Hematopoietic multipotent progenitor cell (in vitro differentiated cells): ENCODE measurements at places on chromosomes 11 and 22. TPM values are rescaled to one million over a fixed set of nuclear protein-coding genes. Genes with fewer than 3 reads are reported as not detected.

The ZNF280A gene
- not detected for total RNA-seq

The FREY1 gene
- 5.7 TPM for total RNA-seq

The OR5B21 gene
- total RNA-seq = not detected

The ZNF70 gene
- total RNA-seq = 9.7 TPM

The DRICH1 gene
- total RNA-seq = 0.54 TPM

The KCNE3 gene
- total RNA-seq = 8.1 TPM

The POTEH gene
- total RNA-seq = not detected

The OR51B5 gene
- total RNA-seq = 0.81 TPM

DNA sequence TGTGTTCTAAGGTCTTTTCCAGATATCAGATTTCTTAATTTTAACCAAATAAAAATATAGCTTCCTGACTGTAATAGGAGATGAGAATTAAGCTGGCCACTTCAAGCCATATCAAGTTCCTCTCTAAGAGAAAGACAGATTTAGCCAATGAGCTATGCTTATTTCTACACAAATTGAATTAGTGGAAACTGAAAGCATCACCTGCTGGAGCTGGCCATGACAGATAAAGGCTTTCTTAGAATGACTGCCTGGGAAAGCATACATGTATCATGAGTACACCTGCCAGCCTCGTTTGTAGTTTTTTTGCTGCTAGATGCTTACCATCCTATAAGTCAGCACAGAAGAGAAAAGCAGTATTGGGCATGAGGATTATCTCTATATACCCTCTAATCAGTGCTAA lies 53.5 kb upstream of the DBX1 start:
- DNase-seq = no peak

- no peak for DNase-seq
These were observed 37.0 kb upstream of the PAK1 start for GRCh38 chr11:77510851-77511250.

GRCh38 chr11:114131461-114131864 lies 72.0 kb downstream of the ZBTB16 start:
- no peak for DNase-seq

DNA sequence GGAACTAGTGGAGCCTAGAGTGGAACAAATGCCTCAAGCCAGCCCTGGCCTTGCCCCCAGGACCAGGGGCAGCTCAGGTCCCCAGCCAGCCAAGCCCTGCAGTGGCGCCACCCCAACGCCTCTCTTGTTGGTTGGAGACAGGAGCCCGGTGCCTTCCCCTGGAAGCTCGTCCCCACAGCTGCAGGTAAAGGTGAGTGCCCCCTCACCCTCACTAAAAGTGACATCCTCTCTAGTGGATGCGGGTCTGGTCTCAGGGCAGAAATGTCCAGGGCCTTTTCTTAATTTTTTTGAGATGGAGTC lies 21.5 kb downstream of the MICALL1 start:
- DNase-seq = no peak

GRCh38 chr11:60194511-60194910 lies 11.6 kb upstream of the MS4A6A start:
- DNase-seq = no peak

GRCh38 chr11:35236667-35237003 lies 97.7 kb downstream of the CD44 start:
- no peak for DNase-seq

DNA sequence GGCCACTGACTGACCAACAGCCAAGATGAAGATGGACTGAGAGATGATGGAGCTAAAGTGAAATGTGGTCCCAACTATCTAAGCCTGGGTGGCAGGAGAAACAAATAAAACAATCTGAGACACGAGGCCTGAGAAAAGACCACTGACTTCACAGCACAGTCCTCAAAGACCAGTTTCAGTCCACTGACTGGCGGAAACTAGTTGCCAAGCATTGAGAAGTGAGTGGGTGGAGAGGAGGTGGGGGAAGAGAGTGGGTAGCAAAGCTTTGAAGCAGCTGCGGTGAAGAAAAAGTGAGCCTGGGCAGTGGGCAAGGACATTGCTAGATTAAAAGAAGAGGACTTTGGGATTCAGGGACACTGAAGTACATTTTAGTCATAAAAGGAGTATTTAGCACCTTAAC lies 1.9 kb downstream of the MS4A1 start:
- DNase-seq = no peak

GRCh38 chr11:84865791-84866535 lies 761.2 kb downstream of the DLG2 start:
- DNase-seq = no peak

DNA sequence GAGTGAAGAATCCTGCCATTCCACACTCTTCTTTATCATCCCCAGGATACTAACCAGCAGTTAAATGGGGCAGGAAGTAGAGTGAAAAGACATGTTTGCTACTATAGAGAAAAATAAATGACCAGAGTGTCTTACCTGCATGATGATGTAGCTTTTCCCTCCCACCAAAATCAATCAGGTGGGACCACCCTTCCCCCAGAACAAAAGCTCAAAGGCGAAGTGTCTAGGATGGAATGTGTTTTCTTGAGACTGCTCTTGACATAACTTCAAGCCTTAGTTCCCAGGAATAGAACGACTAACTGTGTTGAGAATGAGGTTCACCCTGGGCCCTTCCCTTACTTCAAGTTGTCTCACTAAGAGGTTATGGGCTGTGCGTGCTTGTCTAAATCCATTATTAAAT lies 339.2 kb upstream of the CCDC90B start:
- no peak for DNase-seq

DNA sequence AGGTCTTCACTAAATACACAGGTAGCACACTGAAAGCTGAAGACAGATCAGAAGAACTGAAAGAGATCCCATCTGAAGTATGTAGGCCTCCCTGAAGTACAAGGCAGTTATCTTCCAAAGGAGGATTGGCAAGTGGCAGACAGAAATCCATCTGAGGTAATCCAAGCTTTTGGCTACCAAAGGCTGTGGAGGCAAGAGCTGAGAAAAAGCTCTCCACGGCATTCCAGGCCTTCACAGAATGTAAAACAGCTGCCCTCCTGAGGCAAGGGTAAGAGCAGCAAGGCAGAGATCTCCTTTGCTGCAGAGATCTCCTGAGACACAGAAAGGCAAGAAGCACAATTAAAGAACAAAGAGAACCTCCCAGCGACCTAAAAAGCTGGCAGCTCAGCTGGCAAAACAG lies 19.1 kb downstream of the PIK3C2A start:
- no peak for DNase-seq

DNA sequence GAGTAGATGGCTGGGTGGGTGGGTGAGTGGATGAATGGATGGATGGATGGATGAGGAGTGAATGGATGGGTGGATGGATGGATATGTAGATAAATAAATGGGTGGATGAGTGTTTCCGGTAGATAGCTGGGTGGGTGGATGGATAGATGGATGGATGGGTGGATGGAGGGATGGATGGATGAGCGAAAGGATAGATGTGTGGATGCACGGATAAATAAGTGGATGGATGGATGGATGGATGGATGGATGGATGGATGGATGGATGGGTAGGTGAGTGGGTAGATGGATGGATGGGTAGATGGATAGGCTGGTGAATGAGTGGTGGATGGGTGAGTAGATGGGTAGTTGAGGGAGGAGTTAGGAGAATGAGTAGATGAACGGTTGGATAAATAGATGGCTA lies 349.3 kb downstream of the MN1 start:
- DNase-seq = no peak

DNA sequence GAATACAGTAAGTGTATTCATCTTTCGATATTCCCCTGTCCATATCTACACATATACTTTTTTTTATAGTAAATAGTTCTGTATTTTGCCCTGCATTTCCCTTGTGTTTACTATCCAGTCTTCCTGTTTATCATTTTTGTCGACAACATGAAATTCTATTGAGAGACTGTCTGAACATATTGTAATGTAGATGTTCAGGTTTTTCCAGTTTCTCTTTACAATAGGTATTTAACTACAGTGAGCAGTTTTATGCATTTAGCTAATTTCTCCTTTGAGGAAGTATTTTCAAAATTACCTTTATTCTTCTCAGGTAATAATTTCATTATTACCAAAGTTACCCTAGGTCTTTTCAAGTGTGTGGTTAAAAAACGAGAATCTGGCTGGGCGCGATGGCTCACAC lies 16.7 kb downstream of the PIK3IP1 start:
- no peak for DNase-seq

- no peak for DNase-seq
These were observed 5.7 kb downstream of the SLC16A8 start for GRCh38 chr22:38078046-38078840.

- no peak for DNase-seq
These were observed 37.4 kb upstream of the NCR3LG1 start for GRCh38 chr11:17314232-17314547.

DNA sequence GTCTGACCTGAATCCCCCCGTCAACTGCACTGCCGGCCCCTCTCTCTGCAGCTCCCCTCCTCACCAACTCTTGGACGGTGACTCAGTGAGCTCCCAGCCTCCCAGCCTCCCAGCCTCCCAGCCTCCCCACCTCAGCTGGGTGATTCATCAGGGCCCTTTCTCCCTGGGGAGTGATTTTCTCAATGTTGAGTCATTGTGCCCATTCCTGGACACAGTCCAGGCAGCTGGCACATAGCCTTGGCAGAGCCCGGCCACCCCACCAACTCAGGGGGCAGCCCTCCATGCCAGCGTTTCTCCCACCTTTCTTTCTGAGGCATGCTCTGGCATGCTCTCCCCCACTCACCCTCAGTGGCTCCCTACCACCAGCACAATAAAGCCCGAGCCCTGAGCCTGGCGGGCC lies 30.7 kb downstream of the PDE2A start:
- DNase-seq = no peak

DNA sequence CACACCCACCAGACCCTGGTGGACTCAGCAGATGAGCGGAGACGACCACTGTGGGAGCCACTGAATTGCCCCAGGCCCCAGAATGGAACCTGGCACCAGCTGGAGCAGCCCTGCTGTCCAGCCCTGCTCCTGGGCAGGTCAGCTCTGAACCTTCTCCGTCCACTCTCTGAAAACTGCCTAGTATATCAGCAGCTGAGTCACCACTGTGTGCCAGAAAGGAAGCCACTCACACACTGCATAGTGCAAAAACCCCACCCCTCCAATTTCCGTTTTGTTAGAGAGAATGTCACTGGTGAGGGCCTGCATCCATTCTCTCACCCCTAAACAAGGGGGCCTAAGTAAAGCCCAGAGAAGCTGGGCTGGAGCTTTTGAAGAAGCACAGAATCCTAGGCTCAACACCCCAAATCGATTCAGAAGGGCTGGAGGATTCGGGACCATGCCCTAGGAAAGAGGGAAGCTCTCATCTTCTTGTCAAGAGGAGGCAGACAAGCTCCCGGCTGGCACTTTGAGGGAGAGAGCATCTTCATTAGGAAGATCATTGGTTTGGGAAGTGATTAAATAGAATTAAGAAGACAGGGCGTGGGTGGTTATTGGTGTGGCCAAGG lies 44.5 kb downstream of the GALNT18 start:
- DNase-seq = peak; percentile 41

- no peak for DNase-seq
These were observed 708 bp downstream of the MAML2 start for GRCh38 chr11:96342014-96342960.

DNA sequence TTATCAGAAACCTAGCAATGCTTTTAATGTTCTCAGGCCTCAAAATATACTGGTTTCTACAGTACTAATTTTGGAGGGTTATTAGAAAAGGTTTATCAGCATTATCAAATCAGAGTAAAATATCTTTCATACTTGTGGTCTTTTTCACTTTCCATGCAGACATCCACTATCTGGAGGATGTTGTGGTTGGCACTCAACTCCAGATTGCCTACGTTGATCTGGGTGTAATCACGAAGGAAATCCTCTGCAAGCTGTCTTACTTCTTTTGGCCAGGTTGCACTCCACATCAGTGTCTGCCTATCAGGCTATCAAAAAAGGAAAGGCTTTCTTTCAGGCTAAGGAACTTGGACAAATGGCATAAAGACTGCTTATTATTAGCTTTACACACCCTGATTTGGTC lies 11.6 kb downstream of the DDX17 start:
- peak; percentile 28 for DNase-seq

- no peak for DNase-seq
These were observed 33.5 kb upstream of the CRTAM start for GRCh38 chr11:122804796-122805195.

- DNase-seq = no peak
These were observed 71.4 kb downstream of the CHST1 start for GRCh38 chr11:45593992-45594391.

- DNase-seq = peak; percentile 36
These were observed 1.6 kb upstream of the ELFN2 start for GRCh38 chr22:37428649-37429586.

DNA sequence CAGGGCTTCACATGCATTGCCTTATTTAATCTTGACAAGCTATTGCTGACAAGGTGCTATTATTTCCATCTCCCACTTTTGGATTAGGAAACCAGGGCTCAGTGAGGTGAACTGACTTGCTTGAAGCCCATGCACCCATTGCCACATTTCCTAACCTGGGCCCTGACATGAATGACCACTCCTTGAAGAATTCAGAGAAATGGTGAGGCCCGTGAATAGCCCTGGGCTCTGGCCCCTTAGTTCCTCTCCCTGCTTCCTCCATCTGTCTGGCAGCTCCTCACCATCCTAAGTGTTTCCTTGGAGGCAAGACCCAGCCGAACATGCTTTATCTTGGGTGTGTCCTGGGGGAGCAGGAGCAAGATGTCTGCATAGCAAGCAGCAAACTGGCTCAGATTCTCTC lies 56.1 kb upstream of the NECTIN1 start:
- DNase-seq = no peak

GRCh38 chr22:19797086-19798002 lies 36.8 kb downstream of the TBX1 start:
- no peak for DNase-seq

DNA sequence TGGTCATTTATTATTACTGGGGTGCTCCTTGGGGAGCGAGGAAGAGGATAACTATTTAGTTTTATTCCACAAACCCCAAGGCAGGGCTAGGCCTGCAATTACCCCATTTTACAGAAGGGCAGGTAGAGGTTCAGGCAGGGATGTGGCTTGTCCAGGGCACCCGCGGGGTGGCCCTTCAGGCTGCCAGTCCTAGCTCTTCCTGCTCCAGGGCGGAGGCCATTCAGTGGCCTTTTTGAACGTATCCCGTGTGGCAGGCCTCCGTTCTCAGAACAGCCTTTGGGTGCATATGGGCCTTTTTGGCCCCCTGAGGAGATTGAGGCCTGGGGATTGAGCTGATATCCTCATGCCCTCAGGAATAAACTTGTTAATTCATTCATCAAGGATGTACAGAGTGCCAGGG lies 66.2 kb downstream of the MPPED1 start:
- no peak for DNase-seq

- no peak for DNase-seq
These were observed 60.7 kb downstream of the TTC17 start for GRCh38 chr11:43419460-43419859.
